Activated T-cell treated with anti-CD3 and anti-CD28 coated beads for 48 hours (primary cell): ENCODE measurements at places on chromosomes 13 and 19.

DNA sequence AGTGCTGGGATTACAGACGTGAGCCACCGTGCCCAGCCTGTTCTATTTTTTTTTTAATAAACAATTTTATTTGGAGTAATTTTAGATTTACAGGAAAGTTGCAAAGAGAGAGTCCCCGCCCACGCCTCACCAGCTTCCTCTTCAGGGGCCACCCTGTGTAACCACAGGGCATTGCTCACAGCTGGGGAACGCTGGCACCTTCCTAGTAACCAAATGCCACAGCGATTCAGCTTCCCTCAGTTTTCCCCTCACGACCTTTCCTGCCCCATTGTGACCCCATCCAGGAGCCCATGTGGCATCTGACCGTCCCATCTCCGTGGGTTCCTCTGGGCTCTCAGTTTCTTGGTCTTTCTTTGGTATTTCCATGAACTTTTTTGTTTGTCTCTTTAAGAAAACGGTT lies 83.9 kb downstream of the GNG7 start:
- peak; percentile 67 for DNase-seq

- DNase-seq = no peak
Measured at GRCh38 chr19:43636121-43636683, 3.4 kb downstream of the CADM4 start.

DNA sequence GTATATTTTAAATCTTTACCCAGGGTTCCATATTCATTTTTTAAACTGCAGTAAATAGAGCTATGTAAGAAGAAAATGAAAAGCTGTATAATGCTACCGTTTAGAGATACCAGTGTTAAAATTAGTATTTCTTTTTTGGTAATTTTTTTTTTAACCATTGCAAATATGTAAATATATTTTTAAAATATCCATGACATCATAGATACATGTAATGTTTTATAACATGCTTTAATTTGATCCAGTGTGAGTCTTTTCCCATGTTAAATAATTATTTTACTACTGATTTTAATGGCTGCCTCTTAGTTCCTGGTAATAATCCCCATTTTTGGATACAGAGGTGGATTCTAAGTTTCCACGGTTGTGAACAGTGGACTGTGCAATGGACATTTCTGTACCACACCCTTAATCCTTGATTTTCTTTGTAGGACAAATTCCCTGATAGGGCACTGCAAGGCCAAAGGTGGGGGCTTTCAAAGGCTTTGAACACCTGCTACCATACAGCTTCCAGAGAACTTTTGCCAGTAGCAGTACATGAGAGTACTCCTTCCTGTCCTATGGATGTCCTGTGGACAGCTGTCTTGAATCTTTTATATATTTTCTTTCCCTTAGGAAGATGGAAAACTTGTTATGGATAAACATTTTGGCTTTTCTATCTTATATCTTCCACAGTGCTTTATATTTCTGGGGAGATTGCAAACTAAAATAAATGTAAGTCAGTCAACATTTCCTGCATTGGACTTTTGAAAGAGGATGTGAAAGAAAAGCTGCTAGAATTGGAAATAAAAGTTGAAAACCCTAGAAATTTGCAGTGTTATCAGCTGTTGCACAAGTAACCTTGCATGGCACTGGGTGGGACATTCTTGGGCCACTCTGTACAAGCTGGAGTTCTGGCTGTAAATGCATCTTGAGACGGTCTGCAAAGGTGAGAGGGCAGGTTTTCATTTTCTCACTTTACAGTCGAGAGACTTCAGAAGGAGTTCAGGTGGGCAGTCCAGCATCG lies 46.8 kb downstream of the ARHGEF7 start:
- no peak for DNase-seq

GRCh38 chr13:106186366-106187030 lies 349.0 kb downstream of the EFNB2 start:
- DNase-seq = no peak
